ENCODE measurements at places on chromosomes 6 and 20.

- DNase-seq, result no peak
Observed at GRCh38 chr6:164911151-164911550, 398.3 kb downstream of the C6orf118 start.

DNA sequence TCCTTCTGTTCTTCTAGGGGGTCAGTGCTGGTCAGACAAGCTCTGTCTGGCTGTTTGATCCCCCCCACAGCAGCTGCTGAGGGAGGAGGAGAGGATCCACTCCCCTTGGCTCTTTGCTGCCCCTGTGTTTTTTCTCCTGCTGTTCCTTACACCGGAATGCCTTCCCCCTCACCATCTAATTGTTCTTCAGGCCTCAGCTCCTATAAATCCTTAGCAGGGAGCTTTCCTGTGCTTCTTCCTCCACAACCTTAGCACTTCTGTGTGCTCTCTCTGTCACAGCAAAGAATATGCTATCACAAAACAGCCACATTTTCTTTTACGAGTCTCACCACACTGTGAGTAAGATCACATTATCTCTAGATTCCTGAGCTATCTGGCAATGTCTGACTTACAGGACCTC lies 196.6 kb downstream of the OTOR start:
- DNase-seq, result no peak

DNA sequence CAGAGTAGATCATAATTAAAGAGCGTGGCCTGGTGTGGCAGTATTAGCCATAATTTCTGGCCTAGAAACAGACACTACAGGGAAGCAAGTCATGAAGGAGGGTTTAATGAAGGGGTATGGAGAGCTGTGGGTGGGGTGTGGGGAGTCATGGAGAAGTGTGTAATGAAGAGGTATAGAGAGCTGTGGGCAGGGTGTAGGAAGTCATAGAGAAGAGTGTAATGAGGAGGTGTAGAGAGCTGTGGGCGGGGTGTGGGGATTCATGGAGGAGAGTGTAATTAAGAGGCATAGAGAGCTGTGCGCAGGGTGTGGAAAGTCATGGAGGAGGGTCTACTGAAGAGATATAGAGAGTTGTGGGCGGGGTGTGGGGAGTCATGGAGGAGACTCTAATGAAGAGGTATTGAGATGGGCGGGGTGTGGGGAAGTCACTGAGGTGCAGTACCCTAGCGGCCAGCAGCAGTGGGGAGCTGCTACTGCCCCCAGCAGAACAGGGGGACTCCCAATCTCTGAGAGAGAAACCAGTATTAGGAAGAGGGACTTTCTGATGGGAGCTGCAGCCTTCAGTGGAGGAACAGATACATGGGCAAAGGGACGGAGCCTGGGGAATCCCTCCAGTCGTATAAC lies 145.4 kb upstream of the FOXA2 start:
- no peak for DNase-seq

- DNase-seq, result no peak
Observed at GRCh38 chr6:39261751-39262150, 32.5 kb upstream of the KCNK5 start.

- DNase-seq, result no peak
Observed at GRCh38 chr20:37397076-37397953, 51.4 kb downstream of the SRC start.

Measured in GM03348 (cell line).